ENCODE measurements at places on chromosomes 4 and X.
A peak's percentile ranks its signal among the peaks of the same experiment; 100 is the strongest.

DNA sequence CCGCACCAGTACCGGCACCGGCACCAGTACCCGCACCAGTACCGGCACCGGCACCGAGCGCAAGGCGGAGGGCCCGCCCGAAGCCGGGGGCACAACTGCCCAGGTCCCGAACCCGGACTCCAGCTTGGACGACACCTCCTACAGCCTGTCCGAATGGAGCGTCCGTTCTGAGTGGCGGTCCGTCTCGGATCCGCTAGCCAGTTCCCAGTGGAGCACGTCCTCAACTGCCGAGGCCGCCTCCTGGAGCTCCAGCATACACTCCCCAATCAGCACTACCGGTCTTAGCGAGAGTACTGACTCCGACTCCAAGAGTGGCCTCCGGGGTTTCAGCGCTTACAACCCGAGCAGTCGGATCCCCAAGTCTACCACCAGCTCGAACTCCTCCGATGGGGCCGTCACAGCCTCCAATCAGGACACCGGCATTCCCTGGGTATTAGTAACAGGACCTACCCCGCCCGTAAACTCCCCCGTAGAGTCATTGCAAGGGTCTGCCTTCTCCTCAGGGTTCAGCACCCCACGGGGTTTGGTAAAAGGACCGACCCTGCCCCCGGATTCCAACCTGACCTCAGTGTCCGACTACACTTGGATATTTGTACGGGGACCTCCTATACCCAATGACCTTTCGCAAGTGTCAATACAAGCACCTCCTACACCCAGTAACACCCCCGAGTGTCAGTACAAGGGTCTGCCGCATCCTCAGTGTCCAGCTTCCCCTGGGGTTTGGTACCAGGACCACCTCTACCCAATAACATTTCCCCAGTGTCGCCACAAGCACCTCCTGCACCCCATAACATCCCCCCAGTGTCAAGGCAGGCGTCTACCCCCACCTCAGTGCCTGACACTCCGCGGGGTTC lies 721 bp upstream of the MAOA start:
- peak; percentile 64 for DNase-seq

GRCh38 chr4:76745240-76745639 lies 152.7 kb downstream of the SOWAHB start:
- DNase-seq = no peak

DNA sequence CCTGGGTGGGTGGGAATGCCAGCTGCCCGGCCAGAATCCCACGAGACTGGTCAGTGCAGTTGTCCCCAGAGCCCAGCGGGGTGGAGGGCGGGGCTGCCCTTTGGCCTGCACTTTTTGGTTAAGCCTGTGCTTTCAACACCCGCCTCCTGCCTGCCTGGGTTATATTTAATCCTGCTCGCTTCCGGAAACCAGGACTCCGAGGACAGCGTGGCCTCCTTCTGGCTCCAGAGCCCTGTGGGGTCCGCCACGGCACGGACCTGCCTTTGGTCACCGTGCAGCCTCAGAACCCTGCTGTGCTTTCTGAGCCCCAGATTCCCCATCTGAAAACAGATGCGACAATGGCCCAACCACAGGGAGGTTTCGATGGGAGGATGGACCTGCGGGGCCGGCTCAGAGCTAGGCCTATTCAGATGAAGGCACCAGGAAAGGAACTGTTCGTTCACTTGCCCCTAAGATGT lies 29.4 kb upstream of the KIAA0232 start:
- DNase-seq = no peak

DNA sequence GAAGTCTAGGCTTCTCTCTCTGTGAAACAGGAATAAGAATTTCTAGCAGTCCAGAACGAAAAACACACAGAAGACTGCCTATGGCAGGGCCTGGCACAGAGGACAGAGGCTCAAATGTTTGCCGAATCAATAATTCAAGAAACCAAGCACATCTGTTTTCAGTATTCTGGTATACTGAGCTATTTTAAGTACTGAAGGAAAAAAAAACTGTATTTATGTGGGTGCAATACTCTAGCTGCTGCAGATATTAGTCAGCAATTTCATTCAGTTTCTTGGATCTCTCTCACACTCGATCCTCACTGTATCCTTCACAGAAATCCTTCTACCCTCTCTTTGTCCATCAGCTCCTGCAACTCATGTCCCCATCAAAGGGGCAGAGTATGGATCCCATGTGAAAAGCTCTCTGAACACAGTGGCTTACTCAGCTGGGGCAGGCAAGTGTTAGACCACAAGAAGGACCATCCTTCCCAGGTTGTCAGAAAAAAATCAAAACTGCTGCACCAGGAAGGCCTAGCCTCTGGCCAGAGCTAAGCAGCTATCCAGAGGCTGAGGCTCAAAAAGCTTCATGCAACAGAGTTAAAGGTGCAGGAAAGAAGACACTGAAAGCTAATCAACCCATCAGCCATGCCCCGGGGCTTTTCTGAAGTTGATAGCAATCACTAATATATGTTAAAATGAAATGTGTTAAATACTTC lies 9.1 kb upstream of the USO1 start:
- DNase-seq = no peak

- no peak for DNase-seq
Observed at GRCh38 chr4:25406081-25406692, 29.1 kb downstream of the ANAPC4 start.

GRCh38 chrX:1355131-1356046 lies 18.8 kb downstream of the IL3RA start:
- no peak for DNase-seq

DNA sequence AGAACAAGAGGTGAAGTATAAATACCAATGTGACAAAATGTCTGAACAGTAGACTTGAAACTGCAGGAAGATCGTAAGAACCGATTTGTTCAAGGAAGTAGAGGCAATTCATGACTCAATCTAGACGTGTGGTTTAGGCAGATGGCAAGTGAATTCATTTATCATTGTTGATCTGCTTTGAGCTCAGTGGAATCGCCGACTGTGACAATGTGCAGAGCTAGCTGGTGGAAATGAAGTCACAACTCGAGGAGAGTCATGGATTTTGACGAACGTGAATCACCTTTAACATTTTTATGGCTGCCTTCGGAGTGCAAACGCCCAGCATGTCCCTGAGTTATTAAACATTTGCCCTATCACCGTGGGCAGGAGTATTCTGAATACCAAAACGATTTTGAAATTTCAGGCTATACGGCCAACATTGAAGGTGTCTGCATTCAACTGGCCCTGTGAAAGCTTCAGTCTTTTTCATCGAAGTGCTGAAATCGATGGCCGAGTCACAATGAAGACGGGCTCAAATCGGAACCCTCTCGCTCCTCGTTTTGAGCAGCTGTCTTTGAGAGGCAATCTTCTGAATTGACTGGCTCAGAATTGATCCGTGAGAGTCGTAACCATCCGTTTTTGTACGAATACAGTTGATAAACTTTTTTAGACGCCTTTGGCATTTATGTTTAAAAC lies 689 bp upstream of the OGT start:
- peak; percentile 83 for DNase-seq

DNA sequence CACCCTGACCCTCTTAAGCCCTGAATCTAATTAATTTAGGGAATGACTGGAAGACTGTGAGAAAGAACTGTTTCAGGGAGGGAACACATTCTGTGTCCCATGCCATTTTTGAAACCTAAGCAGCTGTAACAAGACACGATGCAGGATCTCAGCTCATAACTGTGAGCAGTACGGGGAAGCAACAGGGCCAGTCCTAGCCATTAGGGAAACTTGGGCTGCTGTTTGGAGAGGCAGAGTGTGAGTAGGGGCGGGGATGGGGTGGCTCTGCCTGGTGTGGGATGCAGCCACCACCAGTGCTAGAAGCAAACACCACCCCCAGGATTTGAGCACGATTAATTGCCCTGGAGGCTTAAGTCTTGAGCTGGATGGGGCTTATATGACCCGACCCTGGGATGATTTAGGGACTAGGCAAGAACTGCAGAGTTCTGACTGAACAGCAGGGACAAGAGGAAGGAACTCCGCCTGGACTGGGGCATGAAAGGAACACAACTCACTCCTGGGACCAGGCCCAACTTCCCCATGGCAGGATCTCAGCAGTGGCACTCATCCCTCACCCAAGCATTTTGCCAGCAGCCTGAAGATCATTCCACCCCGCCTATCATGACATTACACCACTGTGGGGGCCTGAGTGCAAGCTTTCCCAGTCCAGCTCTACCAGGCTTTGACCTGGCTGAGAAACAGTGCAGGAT lies 43.1 kb downstream of the ATRX start:
- DNase-seq = no peak

GRCh38 chrX:150446151-150446550 lies 83.0 kb downstream of the MAMLD1 start:
- DNase-seq = no peak

DNA sequence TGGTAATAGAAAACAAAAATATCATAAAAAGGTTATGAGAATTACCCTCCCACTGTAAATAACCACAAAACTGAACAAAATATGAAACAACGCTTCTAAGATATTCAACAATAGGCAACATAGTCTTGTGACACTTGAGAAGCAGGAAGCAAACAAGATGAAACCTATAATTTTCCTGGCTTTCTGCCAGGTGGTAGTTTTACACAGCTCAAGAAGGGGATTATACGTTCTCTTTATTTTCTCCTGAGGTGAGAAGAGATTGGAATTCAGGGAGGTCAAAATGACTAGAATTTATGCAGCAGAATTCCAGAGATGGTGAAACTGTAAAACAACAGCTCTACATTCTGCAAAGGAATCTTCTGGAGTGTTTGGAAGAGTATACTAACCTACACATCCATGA lies 186.0 kb downstream of the HHIP start:
- DNase-seq = no peak

GRCh38 chrX:85828771-85829170 lies 218.6 kb downstream of the CHM start:
- DNase-seq = no peak

GRCh38 chr4:102116121-102116520 lies 229.2 kb downstream of the SLC39A8 start:
- no peak for DNase-seq

- no peak for DNase-seq
Observed at GRCh38 chr4:478373-478772, 20.6 kb downstream of the ZNF721 start.

DNA sequence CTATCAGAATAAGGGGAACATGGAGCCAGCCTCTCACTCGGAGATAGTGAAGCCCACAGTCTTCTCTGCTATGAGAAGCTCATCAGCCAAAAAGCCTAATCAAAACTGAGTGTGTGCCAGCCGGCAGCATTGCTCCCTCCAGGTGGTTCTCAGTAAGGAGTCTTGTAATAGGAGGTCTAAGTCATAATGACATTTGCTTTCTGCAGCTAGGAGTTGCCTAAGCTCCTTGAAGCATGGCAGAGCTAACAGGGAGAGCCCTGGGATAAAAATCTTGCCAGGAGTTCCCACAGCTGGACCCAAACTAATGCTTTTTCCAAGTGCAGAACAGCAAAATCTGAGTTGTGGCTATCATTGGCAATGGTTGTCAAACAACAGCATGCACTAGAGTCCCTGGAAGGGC lies 245.2 kb downstream of the SPATA18 start:
- no peak for DNase-seq

- no peak for DNase-seq
Observed at GRCh38 chr4:153453402-153453801, 12.8 kb upstream of the TMEM131L start.

DNA sequence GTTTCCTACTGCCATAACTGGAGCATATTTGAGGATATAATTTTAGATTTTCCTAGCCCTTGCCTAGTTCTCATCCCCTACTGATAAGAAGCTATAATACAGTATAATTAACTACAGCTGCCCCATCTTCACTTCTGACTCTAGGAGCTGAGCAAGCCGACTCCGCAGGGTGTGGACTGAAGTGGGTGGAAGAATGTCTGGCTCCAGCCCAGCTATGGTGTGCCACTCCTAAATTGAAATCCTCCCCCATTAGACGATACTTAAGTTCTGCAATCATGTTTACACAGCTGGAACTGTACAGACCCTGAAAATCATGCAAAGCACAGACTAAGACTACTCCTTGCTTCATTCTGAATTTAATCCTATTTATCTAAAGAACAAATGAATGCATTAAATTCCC lies 93.1 kb downstream of the PCDH19 start:
- no peak for DNase-seq

- DNase-seq = no peak
Observed at GRCh38 chrX:87805829-87806490, 288.4 kb downstream of the KLHL4 start.

GRCh38 chr4:141074098-141074878 lies 59.0 kb downstream of the RNF150 start:
- DNase-seq = no peak

GRCh38 chr4:93722446-93722845 lies 106.1 kb upstream of the ATOH1 start:
- no peak for DNase-seq

DNA sequence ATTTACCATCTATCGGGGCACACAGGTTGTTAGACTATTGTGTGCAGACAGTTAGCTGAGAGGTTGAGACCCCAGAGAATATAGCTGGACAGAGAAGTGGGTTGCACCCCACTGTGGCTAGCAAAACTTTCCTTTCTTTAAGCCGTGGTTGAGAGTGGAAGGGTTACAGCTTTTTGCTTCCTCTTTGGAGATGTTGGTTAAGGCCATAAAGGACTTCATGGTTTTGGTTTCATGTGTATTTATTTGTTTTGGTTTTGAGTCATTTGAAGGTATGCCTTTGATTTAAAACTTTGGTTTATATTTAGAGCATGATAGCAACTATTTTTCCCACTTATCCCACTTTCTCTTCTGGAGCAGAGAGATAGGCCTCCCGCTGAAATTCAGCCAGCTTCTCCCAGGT lies 274.3 kb upstream of the IL1RAPL1 start:
- no peak for DNase-seq

GRCh38 chr4:11842620-11843263 lies 414.0 kb upstream of the HS3ST1 start:
- no peak for DNase-seq

- DNase-seq = no peak
Observed at GRCh38 chr4:99947190-99947578, 766 bp upstream of the DNAJB14 start.

DNA sequence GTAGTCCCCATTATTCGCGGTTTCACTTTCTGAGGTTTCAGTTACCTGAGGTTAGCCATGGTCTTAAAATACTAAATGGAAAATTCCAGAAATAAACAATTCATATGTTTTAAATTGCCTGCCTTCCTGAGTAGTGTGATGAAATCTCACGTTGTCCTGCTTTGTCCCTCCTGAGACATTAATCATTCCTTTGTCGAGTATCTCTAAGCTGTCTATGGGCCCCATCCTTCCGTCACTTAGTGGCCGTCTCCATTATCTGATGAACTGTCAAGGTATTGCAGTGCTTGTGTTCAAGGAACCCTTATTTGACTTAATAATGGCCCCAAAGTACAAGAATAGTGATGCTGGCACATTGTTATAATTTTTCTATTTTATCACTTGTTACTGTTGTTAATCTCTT lies 94.8 kb downstream of the ADGRL3 start:
- DNase-seq = no peak

GRCh38 chr4:186728631-186729271 lies 5.1 kb upstream of the FAT1 start:
- DNase-seq = no peak
